Spinal cord (tissue), 10 donors: ENCODE measurements at places on chromosomes 5 and 9. TPM values are rescaled to one million over a fixed set of nuclear protein-coding genes. Genes with fewer than 3 reads are reported as not detected.

TSLP gene
- total RNA-seq, result 0.22 TPM

- no peak overlapping the region for H3K4me3 ChIP-seq
- no peaks in the 10 kb centered on the region for H3K27me3 ChIP-seq
- no peak overlapping the region for H3K27ac ChIP-seq
- DNase-seq, result no peak
- no peaks in the 10 kb centered on the region for H3K36me3 ChIP-seq
Measured at GRCh38 chr5:86797677-86798076, 179.9 kb downstream of the COX7C start.

GRCh38 chr5:135429301-135430134, 17.6 kb downstream of the DCANP1 start:
- no peak overlapping the region for H3K27ac ChIP-seq
- no peaks in the 10 kb centered on the region for H3K36me3 ChIP-seq
- DNase-seq, result no peak
- no peaks in the 10 kb centered on the region for H3K27me3 ChIP-seq
- H3K4me1 ChIP-seq, result peaks cover 5% of the 10 kb centered on the region

GRCh38 chr5:154683101-154683880, 71.9 kb upstream of the LARP1 start:
- no peak for DNase-seq
- H3K27me3 ChIP-seq, result no peaks in the 10 kb centered on the region
- H3K4me1 ChIP-seq, result peaks cover 15% of the 10 kb centered on the region
- H3K36me3 ChIP-seq, result no peaks in the 10 kb centered on the region

DNA sequence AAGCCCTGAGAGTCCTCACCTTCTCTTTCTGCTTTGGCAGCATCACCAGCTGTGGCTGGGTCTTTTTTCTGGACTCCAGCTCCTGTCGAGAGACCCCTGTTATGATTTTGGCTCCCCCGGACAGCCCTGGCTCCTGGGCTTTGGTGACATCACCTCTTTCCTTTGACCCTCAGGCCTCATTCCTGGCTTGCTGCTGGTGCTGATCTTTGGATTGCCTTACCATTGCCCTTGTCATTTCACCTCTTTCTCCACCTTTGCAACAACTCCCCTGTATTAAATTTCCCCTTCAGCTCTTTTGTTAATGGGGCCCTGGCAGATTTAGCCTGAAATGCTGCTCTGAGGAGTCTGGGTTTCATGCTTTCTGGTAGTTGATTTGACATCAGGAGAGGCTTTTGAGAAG, 322.8 kb downstream of the ZSWIM6 start:
- DNase-seq, result no peak
- peaks cover 13% of the 10 kb centered on the region for H3K4me1 ChIP-seq
- no peaks in the 10 kb centered on the region for H3K27me3 ChIP-seq
- no peaks in the 10 kb centered on the region for H3K36me3 ChIP-seq
- H3K27ac ChIP-seq, result no peak overlapping the region
